ENCODE measurements at places on chromosomes 3 and 15.
A peak's percentile ranks its signal among the peaks of the same experiment; 100 is the strongest.

- peak; percentile 35 for DNase-seq
Observed at GRCh38 chr3:39435006-39435748, 28.7 kb downstream of the RPSA start.

DNA sequence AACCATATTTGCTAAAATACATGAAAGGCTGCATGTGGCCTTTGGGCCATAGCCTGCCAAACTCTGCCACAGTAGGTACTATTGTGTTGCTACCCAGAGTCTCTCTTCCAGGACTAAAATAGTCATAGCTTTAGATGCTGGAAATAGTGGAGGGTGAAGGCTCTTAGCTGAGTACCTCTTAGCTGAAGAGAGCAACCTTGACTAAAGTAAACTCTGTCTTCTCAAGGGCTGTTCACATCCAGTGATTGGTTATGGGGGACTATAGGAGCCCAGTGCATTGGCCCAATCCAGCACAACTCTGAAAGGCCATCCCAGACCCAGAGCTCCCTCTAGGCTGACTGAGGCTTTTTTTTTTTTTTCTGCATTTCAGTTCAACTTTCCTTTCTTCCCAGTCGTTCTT lies 117.8 kb upstream of the ACP3 start:
- DNase-seq, result no peak

DNA sequence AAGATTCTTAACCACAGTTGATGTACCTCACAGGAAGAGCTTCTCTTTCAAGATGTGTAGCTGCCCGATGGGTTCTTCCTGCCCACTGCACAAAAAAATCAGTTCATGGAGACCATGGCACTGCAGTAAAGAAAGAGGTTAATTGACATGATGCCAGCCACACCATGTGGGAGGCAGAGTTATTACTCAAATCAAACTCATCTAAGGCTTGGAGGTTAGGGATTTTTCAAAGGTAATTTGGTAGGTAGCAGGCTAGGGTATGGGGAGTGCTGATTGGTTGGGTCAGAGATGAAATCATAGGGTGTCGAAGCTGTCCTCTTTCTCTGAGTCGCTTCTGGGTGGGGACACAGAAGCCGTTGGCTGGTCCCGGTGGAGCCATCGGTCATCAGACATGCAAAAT lies 57.4 kb upstream of the BDH1 start:
- no peak for DNase-seq

DNA sequence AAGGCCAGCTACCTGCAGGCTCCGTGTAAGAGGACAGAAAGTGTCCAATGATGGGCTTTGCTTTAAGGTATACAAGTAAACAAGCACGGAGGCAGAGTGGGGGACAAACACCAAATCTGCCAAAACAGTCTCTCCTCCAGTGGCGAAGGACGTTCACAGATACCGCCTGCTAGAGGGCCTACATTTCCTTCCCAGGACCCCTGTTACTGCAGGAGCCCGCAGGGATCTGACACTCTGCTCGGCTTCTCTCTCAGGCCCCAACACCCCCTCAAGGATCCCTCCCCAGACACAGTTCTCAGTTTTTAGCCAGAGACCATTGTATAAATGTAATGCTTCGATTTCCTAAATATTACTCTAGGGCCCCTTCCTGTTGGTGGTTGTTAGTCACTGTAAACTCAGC lies 46.0 kb upstream of the VGLL4 start:
- no peak for DNase-seq

GRCh38 chr15:92610101-92610520 lies 45.5 kb downstream of the FAM174B start:
- no peak for DNase-seq

DNA sequence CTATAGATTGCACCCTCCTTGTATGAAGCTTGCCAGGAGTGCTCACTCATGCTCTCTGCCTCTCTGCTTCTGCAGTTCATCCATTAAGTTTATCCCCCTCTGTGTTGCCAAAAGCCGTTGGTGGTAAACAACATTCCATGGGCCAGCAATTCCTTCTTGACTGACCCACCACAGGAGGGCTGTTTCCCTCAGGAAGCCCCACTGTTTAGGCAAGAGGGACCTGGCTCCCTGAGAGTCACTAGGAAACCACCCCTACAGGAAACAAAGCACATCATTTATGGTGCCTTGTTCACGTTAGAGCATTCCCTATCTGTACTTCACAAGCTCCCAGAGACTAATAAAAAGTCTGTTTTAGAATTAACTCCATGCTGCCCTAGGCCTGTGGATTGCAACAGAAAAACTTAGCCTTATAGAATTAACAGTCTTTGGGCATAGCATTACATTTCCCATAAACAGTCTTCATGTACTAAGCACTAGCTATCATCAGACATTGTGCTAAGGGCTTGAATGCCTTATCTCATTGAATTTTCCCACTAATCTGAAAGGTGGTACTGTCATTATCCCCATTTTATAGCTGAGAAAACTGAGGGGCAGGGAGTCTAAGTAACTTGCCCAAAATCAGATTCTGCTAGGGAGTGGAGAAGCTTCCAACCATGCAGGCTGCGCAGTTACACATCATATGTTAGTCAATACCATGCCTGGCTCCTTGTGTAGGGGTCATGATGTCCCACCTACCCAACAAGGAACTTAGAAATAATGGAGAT lies 149.9 kb downstream of the SHQ1 start:
- DNase-seq, result peak; percentile 78

DNA sequence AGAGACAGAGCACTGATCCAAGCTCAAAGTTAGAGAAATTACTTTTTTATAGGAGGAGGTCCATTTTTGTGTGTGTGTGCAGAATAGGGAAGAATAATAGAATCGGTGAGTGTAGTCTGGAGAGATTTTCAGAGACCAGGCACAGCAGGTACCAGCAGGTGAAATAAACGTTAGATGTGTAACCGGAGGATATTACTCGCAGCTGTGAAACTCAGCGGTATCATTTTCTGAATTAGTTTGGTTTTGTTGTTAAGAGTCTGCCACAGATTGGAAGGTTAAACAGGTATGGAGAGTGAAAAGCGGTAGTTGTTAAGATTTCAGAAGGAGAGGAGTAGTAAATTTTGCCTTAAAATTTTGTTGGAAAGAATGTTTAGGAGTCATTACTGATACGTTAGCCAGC lies 69.9 kb downstream of the RGMA start:
- no peak for DNase-seq

- no peak for DNase-seq
Observed at GRCh38 chr3:72810659-72811434, 37.4 kb downstream of the SHQ1 start.

- DNase-seq, result no peak
Observed at GRCh38 chr3:143514874-143515273, 333.4 kb downstream of the SLC9A9 start.

GRCh38 chr15:87767516-87767915 lies 489.0 kb downstream of the NTRK3 start:
- no peak for DNase-seq

- no peak for DNase-seq
Observed at GRCh38 chr3:192545333-192545732, 182.0 kb downstream of the FGF12 start.

DNA sequence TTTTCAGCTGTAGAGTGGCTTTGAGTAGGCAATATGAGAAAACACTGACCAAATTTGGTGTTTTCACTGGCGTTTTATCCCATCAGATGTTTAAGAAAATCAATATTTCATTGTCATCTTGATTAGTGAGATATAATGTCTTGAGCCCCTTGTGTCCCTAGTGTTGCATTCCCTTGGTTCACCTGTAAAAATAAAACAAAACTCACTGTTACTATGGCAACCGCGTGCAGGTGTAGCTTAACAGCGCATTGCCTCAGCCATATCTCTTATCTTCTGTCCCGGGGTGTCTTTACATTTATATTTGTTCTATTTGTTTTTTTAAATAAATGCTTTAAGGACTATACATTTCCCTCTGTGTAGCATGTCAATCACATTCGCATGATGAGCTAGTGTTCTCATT lies 551.6 kb downstream of the ZIC1 start:
- DNase-seq, result no peak

DNA sequence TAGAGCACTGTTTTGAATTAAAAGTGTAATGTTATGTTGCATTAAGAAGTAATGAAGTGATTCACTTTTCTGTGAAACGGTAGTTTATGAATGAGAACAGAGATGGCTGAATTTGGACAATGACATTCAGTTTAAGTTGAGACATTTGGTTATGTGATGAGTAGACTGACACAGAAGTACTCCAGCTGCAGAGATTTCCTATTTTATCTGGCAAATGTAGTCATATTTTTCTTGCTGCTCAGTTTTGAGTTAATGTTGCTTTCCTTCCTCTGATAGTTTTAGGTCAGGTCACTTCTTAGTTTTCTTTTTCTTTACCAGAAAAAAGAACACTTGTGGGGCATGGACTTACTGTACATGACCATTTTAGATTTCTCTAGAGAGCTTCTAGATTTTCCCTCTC lies 51.2 kb downstream of the ASB7 start:
- no peak for DNase-seq

GRCh38 chr3:171283183-171283847 lies 176.9 kb downstream of the TNIK start:
- DNase-seq, result no peak

- no peak for DNase-seq
Observed at GRCh38 chr3:111850537-111850936, 8.5 kb upstream of the PHLDB2 start.

DNA sequence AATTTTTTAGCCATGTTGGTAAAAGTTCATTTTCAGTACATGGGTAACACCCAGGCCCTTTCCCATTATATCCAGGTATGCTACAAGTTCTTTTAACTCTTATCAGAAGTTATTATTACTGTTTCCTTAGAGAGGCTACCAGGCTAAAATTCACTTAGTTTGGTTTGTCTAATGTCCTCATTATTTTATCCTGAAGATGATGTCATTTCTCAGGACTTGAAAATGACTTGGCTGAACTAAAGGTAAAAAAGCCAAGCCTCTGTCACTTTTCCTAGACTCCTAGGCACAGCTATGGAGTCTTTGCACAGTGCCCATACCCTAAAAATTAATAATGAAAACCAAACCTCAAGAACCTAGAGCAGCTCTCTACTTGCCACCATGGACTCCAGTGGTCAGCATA lies 4.1 kb downstream of the ELL3 start:
- no peak for DNase-seq
